ENCODE measurements at places on chromosomes 5 and 9. TPM values are rescaled to one million over a fixed set of nuclear protein-coding genes. Genes with fewer than 3 reads are reported as not detected.

- no peak for DNase-seq
- no peaks in the 10 kb centered on the region for H3K4me1 ChIP-seq
- H3K27me3 ChIP-seq, result peaks cover 8% of the 10 kb centered on the region
- no peak overlapping the region for H3K4me3 ChIP-seq
- peaks cover 9% of the 10 kb centered on the region for H3K36me3 ChIP-seq
- no peak overlapping the region for H3K27ac ChIP-seq
Observed at GRCh38 chr9:35203528-35203927, 41.7 kb downstream of the UNC13B start.

- no peak overlapping the region for H3K27ac ChIP-seq
- no peaks in the 10 kb centered on the region for H3K4me1 ChIP-seq
- no peaks in the 10 kb centered on the region for H3K36me3 ChIP-seq
- peaks cover 2% of the 10 kb centered on the region for H3K27me3 ChIP-seq
- DNase-seq, result no peak
Observed at GRCh38 chr5:153618307-153618706, 127.8 kb downstream of the GRIA1 start.

The TMEM38B gene
- total RNA-seq, result 8.2 TPM

DNA sequence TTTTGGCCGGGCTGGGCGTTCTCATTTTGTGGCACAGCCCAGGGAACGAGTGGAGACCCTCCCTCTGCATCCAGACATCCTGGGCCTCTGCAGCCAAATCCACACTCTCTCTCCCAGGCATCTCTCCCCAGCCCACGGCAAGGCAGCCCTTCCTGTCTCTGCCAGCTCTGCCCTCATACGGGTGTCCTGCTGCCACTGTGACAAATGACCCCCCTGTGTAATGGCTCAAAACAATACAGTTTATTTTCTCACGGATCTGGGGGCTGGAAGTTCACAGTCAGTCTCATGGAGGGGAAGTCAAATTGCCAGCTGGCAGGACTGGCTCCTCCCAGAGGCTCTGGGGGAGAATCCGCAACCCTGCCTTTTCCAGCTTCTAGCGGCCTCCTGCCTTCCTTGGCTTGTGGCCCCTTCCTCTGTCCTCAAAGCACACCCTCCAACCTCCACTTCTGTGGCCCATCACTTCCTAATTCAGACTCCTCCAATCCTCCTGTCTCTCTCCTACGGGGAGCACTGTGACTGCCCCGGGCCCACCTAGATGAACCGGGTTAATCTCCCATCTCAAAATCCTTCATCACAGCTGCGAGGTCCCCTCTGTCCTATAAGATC, 70.2 kb upstream of the COL5A1 start:
- H3K27ac ChIP-seq, result no peak overlapping the region
- no peak for DNase-seq
- H3K27me3 ChIP-seq, result no peaks in the 10 kb centered on the region
- H3K36me3 ChIP-seq, result no peaks in the 10 kb centered on the region
- H3K4me1 ChIP-seq, result no peaks in the 10 kb centered on the region

- H3K27me3 ChIP-seq, result no peaks in the 10 kb centered on the region
- DNase-seq, result no peak
- H3K27ac ChIP-seq, result no peak overlapping the region
- no peaks in the 10 kb centered on the region for H3K4me1 ChIP-seq
- H3K36me3 ChIP-seq, result no peaks in the 10 kb centered on the region
Observed at GRCh38 chr5:122236270-122237040, 75.6 kb upstream of the SNCAIP start.

The ELL2 gene
- total RNA-seq, result 46.3 TPM

DNA sequence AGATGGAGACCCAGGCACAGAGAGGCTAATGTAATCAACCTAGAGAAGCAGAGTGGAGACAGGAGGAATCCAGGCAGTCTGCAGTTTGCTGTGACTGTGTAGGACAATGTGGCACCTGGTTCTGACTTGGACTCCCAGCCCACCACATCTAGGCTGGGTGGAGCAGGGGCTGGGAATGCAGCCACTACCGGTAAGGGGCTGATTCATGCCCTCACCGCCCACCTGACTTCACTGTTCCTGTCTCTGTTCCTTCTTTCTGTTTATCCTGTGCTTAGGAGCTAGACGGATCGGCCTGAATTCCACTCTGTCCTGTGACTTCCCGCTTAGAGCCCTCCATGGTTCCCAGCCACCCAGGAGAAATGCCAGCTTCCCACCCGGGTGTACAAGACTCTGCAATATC, 2.6 kb downstream of the PDLIM4 start:
- H3K4me1 ChIP-seq, result peaks cover 40% of the 10 kb centered on the region
- DNase-seq, result peak; percentile 42
- H3K4me3 ChIP-seq, result no peak overlapping the region
- H3K36me3 ChIP-seq, result no peaks in the 10 kb centered on the region
- H3K27me3 ChIP-seq, result peaks cover 13% of the 10 kb centered on the region
- H3K27ac ChIP-seq, result peak overlapping the region; percentile 49

The HACD4 gene
- total RNA-seq, result 4.0 TPM

All from activated CD8-positive, alpha-beta T cell treated with anti-CD3 and anti-CD28 coated beads for 36 hours (primary cell).